ENCODE measurements at places on chromosomes 7 and 10. TPM values are rescaled to one million over a fixed set of nuclear protein-coding genes. Genes with fewer than 3 reads are reported as not detected.

- no peak for DNase-seq
These were observed 179.9 kb downstream of the AUTS2 start for GRCh38 chr7:69778138-69778537.

Gene KLLN
- total RNA-seq = 0.69 TPM

Gene SLC4A2
- 101 TPM for total RNA-seq

GRCh38 chr7:52777051-52777822 lies 258.2 kb upstream of the POM121L12 start:
- DNase-seq = no peak

DNA sequence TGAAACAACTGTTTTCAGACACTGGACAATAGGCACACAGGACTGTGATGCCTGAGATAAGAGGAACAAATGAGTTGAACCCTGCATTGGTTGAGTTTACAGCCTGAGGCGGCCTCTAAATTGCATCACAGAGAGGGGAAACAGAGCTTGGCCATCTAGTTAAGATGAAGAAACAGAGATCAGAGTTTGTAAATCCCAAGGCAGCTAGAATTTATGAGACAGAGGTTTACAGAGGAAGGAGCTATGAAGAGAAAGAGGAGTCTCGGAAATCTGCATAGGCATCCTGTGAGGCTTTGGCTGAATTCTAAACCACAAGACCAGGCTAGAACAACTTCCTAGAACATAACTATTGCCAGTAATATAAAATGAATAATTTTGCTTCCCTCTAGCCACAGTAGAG lies 41.0 kb upstream of the OIT3 start:
- no peak for DNase-seq

DNA sequence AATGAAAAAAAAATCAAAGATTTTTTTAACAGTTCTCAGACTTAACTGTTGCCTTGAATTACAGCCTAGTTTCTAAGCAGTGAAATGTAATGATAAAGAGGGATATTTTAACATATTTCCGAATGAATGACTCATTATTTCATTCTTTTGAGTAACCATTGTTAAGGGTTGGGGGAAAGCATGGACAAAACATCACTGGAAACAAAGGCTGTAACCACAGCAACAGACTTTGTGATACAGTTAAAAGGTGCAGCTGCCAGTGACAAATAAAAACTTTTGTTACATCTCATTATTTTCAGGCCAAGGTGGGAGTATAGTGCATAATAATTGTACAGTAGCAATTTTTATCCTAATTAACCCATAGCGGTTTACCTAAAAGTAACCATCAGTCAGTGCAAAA lies 172.6 kb downstream of the LRRTM3 start:
- no peak for DNase-seq

All from M059J (cell line).